ENCODE measurements at places on chromosomes 2 and 18.

DNA sequence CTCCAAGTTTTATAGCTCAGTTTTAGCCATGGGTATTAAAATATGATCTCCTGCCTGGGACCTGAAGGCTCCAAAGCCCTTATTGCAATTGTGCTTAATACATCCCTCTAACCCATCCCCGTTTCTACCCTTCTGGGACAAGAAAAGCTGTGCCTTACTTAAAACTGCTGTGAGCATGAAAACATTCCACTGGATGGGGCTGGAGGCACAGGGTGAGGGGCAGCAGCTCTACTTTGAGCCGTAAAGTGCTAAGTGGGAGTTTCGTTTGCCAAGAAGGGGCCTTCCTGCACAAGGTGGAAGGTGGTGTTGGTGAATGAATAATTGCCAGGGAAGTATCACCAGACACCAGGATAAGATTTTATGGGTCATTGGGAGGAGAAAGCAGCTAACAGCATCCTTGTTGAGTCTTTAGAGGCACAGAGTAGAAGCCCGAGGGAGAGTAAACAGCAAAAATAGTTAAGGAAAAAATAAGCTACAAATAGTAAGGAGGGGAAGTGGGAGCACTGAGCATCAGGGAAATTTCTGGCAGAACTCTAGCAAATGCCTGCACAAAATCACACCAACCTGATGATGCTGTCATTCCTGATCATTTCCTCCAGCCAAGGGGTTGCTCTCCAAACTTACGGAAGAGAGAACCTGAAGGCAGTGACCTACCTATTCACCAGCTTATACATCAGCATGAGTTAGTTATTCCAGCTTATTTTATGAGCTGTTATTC, 218.4 kb downstream of the MREG start:
- no peak for DNase-seq

- peak; percentile 37 for DNase-seq
These were observed 50.9 kb downstream of the HS1BP3 start for GRCh38 chr2:20599861-20600461.

GRCh38 chr2:132438691-132439090, 22.1 kb downstream of the GPR39 start:
- DNase-seq: no peak

- DNase-seq: no peak
These were observed 96.4 kb upstream of the ST6GAL2 start for GRCh38 chr2:106982350-106982749.

DNA sequence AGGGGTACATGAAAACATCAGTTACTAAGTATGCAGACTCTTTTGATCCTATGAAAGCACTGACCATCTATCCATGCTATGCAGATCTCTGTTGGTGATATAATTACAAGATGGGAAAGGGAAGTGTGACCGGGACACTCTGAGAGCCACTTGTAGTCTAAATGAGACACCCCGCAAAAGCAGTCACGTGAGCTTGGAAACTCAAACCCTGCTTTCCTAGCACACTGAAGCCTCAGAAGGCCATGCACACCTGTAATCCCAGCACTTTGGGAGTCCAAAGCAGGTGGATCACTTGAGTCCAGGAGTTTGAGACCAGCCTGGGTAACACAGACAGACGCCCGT, 137.5 kb downstream of the INO80D start:
- no peak for DNase-seq

- no peak for DNase-seq
These were observed 251.1 kb upstream of the TRIB2 start for GRCh38 chr2:12465631-12466135.

- DNase-seq: no peak
These were observed 20.8 kb downstream of the BAZ2B start for GRCh38 chr2:159595410-159596046.

DNA sequence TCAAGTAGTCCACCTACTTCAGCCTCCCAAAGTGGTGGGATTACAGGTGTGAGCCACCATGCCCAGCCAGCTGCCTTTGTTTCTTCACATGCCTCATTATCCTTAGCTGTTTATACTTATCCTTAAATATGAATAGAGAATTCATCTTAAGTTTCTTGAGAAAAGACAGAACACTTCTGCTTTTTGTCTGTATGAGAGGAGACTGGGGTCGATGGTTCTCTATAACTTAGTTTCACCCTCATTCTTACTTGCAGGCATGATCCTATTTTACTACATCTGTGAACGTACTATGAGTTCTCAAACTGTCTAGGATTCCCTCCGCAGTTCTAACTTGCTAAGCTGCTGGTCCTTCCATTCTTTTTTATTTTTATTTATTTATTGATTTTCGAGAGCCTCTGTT, 20.4 kb downstream of the PPM1B start:
- no peak for DNase-seq

DNA sequence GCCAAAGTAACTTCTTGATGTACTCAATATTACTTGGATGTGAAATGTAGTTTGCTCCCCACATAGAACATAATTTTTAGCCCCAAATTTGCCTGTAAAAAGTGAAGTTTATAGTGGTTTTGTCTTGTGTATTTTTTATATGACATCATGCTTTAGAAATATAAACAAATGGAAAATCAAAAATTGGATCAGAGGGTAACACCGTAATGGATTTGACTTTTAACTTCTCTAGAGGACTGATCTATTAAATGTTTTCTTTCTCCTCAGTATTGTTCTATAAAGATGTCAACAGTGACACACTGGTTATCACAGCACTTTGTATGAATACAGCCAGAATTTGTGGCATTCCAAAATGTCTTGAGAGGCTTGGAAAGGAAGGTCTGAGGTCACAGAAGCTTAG, 45.6 kb upstream of the RASGRP3 start:
- no peak for DNase-seq

DNA sequence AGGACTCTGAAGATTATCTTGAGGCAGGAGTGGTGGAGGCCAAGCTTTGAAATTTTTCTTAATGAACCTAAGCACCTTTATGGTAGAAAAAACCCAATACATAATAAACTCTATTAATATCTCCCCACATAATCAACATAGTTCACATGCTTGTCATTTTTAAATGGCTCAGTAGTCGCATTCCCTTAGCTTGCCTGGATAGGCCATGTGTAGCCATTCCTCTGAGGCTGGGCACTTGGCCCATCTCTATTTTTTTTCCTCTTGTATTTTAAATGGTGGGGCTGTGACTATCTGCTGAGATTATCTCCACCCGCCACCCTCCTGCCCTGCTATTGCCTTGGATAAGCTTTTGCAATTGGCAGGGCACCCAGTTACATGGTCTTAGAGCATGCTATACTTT, 143.1 kb downstream of the FHOD3 start:
- no peak for DNase-seq

DNA sequence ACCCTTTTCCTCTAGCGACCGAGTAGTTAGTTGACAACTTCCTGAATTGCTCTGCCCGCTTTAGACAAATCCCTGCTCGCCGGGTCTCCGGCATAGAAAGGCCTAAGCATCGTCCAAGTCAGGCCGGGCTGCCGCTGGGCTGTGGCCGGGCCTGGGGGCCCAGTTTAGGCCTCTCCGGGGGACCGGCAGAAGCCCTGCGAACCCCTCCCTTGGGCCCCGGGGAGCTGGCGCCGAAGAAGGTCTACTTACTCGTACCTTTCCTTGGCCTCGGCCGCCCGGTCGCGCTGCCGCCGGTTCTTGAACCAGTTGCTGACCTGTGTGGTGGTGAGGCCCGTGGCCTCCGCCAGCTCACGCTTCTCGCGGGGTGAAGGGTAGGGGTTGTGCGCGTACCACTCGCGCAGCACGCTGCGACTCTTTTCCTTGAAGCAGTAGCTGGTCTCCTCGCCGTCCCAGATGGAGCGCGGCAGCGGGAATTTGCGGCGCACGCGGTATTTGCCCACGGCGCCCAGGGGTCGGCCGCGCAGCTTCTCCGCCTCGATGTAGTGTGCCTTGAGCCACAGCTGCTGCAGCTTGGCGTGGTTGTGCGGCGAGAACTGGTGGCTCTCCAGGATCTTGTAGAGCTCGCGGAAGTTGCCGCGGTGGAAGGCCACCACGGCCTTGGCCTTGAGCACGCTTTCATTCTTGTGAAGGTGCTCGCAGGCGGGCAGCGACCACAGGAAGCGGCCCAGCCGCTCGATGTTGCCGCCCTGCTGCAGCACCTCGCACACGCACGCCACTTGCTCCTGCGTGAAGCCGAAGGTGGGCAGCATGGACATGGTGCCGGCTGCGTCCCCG, 739 bp downstream of the SIX2 start:
- no peak for DNase-seq

DNA sequence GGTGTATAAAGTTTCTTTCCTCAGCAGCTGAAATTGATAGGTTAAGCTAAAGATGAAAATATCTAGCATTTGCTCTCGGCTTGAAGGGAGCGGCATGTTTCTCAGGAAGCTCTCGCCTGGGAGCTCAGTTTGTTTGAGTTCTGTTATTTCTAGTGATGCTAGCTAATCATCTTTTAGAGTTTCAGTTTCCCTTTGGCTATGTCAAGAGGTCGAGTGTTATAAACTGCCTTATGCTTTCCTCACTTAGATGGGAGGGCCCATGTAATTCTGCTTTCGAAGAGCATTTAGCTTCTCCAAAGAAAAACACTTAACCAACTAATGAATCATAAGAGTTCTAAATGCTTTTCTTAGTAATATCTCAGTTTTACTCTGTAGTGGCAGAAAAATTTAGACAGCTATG, 33.6 kb downstream of the PLCL1 start:
- DNase-seq: no peak

DNA sequence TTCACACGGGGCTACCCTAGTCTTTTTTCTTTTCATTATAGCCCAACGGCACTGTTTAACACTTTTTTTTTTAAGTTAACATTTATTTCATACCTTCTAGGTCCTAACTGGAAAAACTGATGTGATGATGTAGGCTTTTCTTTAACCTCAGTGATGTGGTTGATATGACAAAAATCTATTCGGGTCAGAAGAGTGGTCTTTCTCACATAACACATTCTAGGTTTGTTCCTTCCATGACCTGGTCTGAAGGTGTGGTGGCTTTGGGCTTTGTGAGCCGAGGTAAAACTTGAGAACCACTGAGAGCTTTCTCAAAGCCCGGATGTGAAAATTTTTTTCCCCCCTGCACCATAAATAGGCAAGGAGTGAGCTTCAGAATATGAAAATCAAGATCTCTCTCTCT, 44.2 kb downstream of the GPD2 start:
- DNase-seq: no peak

- DNase-seq: no peak
These were observed 239.4 kb upstream of the LYPD1 start for GRCh38 chr2:132909427-132909826.

- no peak for DNase-seq
These were observed 429.1 kb downstream of the NRXN1 start for GRCh38 chr2:50602636-50603327.

DNA sequence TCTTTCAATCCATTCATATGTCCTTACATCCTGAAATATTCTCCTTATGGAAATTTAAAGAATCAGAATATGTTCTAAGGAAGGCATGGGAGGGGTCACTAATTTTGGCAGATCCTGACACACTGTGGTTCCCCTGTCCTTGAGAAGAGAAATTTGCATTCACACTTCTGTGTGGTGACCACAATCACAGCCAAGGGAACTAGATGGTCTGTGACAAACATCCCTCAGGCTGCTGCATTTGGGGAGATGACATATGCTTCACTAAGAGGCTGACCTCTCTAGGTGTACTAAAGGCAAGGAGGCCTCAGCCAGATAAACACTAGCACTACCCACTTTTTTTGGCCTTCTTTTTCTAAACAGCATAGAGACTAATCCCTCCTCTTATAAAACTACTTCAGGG, 129.6 kb downstream of the MREG start:
- DNase-seq: no peak

GRCh38 chr2:29270701-29271121, 155.5 kb downstream of the CLIP4 start:
- no peak for DNase-seq

- DNase-seq: peak; percentile 38
These were observed 16.9 kb downstream of the STEAP3 start for GRCh38 chr2:119240311-119241204.

DNA sequence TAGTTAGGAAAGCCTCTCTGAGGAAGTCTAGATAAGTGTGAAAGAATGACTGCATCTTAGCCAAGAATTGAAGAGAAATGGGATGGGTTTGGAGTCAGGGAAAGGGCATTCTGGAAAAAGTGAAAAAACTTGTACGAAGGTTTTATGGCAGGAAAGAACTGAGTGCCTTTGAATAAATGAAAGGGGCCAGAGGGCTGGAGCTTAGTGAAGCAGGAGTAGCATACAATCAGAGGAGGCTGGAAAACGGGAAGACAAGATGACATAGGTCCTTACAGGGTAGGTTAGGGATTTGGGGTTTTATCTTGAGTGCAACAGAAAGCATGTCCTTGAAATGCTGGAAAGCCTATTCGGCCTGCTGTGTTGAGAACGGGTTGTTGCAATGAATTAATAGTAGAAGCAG, 152.6 kb upstream of the RND3 start:
- no peak for DNase-seq

DNA sequence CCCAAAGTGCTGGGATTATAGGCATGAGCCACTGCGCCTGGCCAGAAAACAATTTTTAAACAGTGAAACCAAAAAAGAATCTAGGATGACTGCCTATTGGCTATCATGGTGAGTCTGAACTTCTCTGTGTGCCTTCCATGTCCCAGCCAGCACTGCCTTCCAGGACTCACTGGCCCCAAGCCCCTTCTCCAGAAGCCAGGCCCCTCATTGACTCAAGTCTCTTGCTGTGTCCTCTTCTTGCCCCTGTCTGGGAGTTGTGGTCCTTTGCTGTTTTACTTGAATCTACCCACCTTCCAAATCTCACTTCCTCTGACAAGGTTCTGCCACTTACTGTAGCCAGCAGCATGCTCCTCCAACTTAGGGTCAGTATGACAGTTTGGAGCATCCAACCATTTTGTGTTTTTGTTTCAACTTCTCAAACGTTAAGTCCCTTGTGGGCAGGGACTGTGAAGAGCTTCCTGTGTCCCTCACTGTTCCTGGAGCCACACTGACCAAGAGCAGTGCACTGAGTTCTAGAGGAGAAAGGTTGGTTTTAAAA, 41.7 kb downstream of the ST3GAL5 start:
- DNase-seq: no peak

- DNase-seq: no peak
These were observed 144.6 kb downstream of the CABLES1 start for GRCh38 chr18:23279931-23280330.

DNA sequence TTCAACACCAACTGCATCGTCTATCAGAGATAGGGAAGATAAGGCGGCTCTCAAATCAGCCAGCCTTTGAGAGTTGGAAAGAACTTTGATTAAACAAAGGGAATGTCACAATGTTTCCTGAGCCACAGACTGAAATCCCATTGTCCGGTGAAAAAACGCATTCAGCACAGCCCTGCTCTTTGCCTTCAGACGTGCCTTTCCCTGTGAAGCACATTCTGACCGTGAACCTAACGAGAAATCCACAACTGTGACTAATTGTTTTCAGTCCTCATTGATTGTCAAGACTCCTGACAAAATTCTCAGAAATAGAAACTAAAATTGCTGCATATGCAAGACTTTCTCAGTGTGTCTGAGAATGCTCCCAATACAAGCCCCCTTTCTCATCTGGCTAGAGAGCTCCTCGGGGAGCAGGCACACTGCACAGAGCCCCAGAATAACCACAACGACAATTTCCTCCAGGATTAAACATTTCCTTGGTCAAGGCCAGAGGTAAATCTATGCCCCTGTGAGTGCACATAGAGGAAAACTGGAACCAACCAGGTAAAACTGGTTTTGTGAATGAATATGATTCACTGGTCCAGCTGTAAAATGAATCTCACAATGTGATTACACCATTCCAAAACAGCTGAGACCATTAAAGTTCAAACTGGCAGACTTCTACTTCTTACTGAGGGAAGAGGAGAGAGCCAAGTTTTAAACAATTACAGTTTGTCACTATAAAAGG, 561.9 kb upstream of the ID2 start:
- DNase-seq: no peak

- no peak for DNase-seq
These were observed 291.0 kb upstream of the CDH19 start for GRCh38 chr18:66894851-66895250.

GRCh38 chr2:147045113-147045512, 799.7 kb upstream of the ACVR2A start:
- DNase-seq: peak; percentile 2
